GM10248 (cell line): ENCODE measurements at places on chromosomes 3 and 15.

- no peak for DNase-seq
Measured at GRCh38 chr3:66073464-66074141, 34.9 kb upstream of the MAGI1 start.

DNA sequence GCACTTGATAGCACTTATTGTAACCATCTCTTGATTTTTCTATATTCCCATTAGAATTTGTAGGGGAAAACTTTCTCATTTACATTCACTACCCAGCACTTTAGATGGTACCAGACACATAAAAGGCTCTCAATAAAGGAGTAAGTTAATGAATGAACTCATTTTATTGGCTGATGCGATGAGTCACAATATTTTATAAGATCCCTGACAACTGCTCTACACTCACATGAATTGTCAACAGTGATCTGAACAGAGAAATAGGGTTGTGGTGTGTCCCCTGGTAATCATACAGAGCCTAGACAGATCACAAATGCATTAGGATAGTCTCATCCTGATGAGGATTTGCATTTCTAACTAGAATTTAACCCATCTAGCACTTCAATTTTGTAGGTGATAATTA is 567.6 kb upstream of the ARPP21 start:
- no peak for DNase-seq

- no peak for DNase-seq
Measured at GRCh38 chr3:56929809-56930615, 128.3 kb upstream of the ARHGEF3 start.

DNA sequence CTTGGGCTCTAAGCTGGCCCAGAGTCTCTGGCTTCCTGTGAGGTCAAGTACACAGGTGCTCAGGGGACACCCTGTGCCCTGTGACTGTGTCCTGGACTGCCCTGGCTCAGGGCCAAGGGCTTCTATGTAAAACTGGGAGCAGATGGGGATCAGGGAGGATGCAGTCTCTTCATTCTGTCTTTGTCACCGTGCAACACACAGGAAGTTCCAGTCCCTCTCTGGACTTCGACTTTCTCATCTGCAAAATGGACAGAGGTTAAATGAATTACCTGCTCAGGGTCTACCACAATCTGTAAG is 61.9 kb upstream of the TLE3 start:
- no peak for DNase-seq

DNA sequence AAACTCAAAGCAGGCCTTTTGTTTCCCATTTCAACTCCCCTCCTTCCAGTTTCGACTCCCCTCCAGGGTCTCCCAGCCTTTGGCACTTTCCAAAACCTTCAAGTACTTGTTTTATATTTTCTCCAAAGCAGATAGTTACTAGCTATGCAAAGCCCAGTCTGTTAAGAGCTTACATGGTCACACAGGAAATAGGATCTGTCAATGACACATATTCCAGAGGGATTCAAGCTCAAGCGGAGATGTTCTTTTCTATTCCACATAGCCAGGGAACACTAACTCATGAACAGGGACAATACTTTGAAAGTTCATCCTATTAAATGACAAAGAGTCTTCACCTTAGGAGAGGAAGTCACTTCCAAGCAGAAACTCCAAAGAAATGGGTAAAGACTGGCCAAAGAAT is 18.6 kb downstream of the SUCLG2 start:
- no peak for DNase-seq

DNA sequence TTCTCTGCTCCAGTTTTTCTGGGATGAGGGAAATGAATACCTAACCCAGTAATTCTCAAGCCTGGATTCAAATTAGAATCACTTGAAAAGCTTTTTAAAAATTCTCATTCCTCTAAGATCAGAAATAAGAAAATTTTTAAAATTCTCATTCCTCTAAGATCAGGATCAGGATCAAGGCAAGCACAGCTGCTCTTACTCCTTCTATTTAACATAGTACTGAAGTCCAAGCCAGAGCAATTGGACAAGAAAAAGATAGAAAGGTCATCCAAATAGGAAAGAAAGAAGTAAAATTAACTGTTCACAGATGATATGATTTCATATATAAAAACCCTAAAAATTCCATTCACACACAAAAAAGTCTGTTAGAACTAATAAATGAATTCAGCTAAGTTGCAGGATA is 24.2 kb upstream of the CLRN1 start:
- no peak for DNase-seq

- no peak for DNase-seq
Measured at GRCh38 chr3:36923981-36924743, 20.7 kb downstream of the TRANK1 start.

DNA sequence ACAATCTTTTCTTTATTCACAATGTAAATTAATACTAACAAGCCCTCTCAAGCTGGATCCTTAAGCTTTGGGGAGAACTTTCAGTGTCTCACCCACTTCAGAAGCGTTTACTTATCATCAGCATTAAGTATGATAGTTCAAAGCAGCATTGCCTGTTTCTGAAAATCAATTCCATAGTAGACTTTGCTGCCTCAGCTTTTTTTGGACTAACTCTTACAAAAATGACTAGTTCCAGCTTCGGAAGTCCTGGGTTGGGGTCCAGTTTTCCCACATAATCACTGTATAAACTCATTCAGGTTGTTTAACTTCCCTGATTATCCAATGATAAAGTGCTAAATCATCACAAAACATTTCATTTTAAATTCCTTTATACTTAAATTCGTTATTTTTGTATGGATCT is 114.4 kb downstream of the NR2F2 start:
- DNase-seq, result no peak

DNA sequence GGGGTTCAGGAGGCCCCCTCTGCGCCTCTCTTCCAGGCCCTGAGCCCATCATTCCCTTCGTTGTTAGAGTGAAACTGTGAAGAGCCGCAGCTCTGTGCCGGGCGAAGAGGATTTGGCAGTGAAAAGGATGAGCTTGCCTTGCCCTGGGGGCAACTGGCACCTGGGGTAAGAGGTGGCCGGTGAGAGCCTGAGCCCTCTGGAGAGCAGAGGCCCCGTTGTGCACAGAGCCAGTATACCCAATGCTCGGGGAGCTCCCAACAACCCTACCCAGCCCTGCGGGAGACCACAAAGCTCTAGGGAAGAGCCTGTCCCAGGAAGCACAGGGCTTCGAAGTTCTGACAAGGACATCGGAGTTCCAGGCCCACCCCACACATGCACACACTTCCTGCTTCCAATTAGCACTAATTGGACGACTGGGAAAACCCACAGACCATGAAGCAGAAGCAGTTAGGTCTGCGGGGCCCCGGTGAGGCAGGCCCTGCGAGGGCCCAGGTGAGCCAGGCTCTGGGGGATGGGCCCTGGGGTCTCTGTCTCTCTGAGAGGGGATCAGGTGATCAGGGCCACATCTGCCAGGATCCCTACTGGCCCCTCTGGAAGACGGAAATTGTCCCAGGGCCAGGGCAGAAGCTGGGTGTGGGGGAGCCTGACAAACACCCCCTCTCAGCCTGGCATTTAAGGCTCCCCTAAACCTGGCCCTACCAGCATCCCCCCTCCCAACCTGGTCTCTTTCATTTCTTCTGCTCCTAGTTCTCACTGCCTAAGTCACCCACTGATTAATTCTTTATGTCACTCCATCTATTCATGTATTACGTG is 27.9 kb upstream of the SFMBT1 start:
- no peak for DNase-seq

GRCh38 chr3:196344663-196345062 is 6.5 kb upstream of the TM4SF19 start:
- DNase-seq, result peak; percentile 45

GRCh38 chr15:33005582-33005981 is 188.9 kb downstream of the FMN1 start:
- no peak for DNase-seq

GRCh38 chr3:126354776-126355175 is 2.4 kb downstream of the KLF15 start:
- no peak for DNase-seq

DNA sequence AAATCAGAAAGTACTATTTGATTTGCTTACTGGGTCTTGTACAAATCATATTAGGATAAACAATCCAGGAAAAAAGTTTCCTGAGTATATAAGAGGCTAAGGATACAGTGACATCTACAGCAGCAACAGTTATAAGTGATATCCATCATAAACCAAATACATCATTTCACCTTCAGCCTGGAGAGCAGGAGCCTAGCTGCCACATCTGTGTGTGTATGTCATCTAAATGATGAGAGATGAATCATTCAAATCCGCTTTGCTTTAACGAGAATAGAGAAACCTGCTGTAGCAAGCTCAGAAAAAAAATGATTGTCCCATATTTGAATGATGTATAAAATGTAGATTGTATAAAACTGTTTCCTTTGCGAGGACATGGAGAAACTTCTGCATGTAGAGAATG is 841.4 kb downstream of the SI start:
- DNase-seq, result no peak

DNA sequence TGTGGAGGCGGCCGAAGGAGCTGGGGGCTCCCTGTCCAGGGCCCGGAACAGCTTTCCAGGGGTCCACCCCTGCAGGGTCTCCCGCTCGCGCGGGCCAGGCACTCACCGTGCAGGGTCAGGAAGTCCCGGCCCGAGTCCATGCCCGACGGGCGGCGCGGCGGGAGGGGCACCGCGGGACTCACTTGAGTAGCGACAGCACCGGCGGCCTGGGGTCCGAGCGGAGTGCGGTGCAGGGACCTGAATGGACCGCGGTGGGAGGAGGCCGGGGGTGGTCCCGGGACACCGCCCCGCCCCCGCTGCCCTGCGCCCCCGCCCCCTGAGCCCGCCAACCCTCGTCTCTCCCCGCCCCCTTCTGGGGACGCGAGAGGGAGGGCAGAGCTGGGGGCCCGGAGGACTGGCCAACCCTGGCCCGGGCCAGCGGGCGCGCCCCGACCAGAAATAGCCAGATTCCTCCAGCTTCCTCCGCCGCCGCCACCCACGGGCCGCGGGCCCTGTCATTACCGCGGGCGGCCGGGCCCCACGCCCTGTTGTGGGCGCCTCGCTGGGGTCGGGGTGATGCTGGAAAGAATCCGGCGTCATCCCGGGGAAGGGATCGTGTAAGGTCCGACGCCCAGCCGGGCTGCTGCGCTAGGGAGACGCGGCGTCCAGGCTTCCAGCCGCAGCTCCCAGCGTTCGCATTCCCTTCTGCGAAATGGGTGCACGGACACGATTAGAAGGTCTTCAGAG is at the start of gene PLCD1:
Gene PLCD1, minus strand, starts transcription at position 243 of the 726 bp plus-strand sequence. Its CDS starts 103 bp downstream, at position 140.
- DNase-seq, result no peak

- no peak for DNase-seq
Measured at GRCh38 chr3:49534581-49535441, 19.5 kb upstream of the BSN start.

DNA sequence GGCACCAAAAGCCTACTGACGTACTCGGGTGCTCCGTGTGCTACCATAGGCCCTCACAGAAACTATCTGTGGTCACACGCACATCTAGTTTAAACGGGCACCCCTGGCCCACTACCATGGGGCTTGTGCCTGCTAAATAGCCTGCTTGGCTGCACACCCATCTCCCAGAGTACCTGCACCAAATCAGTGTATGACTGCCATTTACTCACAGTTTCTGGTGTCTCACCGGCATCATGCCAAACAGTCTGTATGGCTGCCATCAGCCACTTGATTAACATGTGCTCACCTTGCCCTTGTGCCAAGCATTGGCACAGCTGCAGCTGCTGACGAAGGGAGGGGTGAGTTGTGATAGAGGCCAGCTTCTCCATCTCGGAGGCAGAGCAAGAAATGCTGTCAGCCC is 232.7 kb downstream of the IGSF11 start:
- DNase-seq, result no peak

- no peak for DNase-seq
Measured at GRCh38 chr3:73143821-73144237, 82.4 kb downstream of the EBLN2 start.

- no peak for DNase-seq
Measured at GRCh38 chr3:62436785-62437184, 63.4 kb upstream of the FEZF2 start.

GRCh38 chr3:74066456-74066855 is 441.7 kb upstream of the PDZRN3 start:
- no peak for DNase-seq

- DNase-seq, result no peak
Measured at GRCh38 chr3:59245859-59246501, 196.2 kb upstream of the CFAP20DC start.

DNA sequence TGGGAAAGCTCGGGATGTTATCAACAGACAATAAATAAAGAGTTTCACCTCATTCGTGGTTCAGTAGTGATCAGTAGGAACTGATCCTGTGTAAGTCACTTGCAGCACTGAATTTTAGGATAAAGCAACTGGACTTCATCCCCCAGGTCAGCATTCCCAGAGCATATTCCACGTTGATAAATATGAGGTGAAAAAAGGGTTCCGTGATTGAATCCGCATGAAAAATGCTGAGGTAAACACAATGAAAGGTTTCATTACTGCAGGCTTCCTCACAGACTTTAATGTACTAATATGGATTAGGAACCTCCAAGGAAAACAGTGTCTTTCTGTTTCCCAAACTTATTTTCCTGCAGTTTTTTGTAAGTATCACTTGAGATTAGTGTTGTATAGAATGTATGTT is 177.3 kb upstream of the BHLHE40 start:
- DNase-seq, result no peak

DNA sequence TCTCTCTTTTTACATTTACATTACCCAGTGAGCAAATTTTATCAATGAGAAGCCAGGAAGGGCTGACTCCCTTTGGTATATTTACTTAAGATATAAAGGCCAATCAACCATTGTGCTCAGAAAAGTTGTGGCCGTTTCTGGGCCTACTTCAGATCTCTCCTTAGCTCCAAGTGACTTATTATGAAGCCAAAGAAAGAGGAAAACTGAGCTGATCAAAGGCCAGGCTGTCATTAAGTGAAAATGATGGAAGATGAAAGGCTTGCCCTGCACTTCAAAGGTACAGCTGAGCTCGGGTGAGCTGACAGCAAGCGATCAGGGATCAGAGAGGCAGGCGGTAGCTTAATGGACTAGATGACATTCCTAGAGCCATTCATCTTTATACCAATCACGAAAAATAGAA is 24.8 kb downstream of the VGLL4 start:
- no peak for DNase-seq

DNA sequence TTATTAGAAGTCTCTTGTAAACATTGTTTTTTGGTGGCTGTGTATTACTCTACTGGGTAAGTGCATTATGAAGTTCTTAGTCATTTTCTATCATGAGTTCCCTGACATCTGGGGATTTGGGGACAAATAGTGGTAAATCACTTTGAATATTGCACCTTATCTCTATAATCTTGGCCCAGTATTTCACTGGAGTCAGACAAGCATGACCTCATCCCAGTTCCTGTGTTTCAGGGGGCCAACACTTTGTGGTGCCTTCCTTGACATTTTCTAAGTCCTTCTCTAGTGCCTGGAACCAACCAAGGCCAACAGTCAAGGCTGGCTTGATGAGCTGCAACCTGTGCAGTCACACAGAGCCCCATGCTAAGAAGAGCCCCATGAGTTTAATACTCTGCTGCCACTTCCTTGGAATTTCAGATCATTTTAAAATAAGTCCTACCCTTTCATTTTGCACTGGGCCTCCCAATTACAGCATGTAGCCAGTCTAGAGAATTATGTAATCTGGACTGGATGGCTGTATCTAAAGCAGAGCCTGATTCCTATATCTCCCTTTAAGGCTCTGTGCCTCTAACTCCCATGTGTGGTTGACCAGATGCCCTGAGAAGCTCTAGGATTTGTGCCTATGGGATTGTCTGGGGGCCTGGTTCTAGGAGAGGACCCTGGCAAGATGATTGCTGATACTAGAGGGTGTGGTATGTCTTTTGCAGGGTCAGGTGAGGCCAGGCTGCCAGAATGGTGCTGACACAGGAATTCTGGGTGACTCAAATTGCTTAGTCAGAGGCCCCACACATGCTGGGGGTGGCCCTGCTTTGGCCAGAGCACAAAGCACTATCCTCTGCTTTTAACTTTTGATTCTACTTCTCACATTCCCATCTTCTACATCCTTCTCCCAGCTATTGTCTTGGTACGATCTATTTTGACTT is 319.6 kb upstream of the TBC1D5 start:
- DNase-seq, result no peak
